ENCODE measurements at places on chromosomes 7 and 10.

DNA sequence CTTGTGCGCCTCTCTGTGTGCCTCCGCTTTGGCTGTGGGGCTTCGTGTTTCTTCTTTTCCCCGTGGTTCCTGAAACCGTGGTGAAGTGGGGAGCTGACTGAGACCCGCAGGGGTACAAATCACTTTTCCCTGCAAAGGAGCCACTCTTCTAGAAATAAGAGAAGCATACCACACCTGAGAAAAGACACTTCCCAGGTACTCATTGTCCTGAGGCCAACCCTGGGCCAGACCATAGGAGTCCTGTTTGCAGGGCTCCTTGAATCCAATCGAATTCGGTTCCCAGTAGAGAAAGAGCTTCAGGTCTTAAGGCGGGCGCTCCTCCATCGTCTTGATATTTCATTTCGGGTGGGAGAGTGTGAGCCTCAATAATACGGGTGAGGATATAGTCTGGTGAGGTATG lies 32.4 kb upstream of the ZNF273 start:
- DNase-seq = no peak

DNA sequence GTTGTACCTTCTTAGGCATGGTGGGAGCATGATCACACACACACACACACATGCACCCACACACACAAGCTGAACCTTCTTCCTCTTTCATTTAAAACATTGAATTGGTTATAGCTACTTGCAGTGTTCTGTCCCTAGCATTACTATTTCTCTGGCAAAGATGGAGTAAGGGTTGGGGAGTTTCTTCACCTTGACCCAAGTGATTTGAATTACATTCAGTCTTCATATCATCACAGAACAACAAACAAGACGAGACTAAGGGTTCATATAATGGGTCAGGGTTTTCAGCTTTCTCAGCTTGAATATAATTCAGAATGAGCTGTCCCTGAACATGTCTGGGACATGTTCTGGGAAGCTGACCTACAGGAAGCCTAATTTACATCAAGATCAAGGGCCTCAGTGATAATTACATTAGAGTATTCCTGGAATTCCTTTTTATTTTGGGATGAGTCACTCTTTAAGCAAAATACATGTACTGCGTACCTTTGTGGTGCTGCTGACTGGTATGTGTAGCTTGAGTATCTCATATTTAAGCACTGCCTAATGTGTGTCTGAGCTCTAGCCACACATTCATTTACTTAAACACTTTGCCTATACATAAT lies 213.5 kb upstream of the TMEM229A start:
- no peak for DNase-seq

GRCh38 chr10:76113952-76114351 lies 682.5 kb downstream of the LRMDA start:
- DNase-seq = no peak

- no peak for DNase-seq
Measured at GRCh38 chr10:129329385-129330055, 137.5 kb upstream of the MGMT start.

GRCh38 chr7:158072991-158073730 lies 514.5 kb downstream of the PTPRN2 start:
- DNase-seq = no peak

DNA sequence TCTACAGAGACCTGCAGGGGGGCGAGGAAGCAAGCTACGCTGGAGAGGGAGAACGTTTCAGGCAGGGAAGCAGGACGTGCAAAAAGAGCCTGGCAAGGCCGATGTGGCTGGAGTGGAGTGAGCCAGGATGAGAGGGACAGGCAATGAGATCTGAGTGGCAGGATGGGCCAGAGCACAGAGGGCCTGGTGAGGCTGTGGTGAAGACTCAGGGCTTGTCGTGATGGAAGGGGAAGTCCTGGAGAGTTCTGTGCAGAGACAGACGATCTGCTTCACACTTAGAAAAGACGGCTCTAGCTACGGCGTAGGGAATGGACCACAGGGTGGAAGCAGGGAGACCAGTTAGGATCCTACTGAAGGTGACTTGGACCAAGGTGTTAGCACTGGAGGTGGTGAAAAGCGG lies 87.0 kb downstream of the SH3PXD2A start:
- no peak for DNase-seq

- DNase-seq = no peak
Measured at GRCh38 chr7:92909686-92910475, 73.5 kb upstream of the CDK6 start.

DNA sequence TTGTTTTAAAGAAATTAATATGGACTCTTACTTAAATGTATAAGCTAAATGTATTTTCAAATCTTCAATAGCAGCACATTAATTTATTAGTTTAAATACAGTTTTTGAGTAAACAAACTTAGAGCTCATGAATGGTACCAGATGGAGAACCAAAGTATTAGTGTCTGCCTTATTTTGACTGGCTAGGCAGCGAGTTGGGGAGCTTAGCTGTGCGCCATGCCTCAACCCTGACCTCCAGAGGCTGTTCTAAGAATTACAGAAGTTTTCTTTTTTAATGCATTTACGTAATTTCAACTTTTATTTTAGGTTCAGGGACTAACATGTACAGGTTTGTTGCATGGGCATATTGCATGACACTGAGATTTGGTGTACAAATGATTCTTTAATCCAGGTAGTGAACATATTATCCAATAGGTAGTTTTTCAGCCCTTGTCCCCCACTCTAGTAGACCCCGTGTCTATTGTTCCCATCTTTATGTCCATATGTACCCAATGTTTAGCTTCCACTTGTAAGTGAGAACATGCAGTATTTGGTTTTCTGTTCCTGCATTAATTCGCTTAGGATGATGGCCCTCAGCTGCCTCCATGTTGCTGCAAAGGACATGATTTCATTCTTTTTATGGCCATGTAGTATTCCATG lies 166.8 kb downstream of the IQUB start:
- no peak for DNase-seq

DNA sequence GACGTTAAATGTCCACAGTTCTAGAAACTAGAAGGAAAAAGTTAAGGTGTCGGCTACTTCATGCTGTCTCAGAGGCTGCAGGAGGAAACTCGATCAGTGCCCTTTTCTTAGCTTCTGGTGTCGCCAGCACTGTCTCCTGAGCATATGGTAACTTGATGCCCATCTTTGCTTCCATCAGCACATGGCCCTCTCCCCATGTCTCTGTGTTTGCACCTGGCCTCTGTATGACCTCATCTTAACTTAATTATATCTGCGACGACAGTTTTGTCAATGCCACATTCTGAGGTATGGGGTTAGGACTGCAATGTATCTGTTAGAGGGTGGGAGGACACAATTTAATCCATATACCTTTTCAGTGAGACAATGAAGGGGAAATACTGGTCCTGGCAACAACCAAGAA lies 449.9 kb downstream of the POM121L12 start:
- DNase-seq = no peak

DNA sequence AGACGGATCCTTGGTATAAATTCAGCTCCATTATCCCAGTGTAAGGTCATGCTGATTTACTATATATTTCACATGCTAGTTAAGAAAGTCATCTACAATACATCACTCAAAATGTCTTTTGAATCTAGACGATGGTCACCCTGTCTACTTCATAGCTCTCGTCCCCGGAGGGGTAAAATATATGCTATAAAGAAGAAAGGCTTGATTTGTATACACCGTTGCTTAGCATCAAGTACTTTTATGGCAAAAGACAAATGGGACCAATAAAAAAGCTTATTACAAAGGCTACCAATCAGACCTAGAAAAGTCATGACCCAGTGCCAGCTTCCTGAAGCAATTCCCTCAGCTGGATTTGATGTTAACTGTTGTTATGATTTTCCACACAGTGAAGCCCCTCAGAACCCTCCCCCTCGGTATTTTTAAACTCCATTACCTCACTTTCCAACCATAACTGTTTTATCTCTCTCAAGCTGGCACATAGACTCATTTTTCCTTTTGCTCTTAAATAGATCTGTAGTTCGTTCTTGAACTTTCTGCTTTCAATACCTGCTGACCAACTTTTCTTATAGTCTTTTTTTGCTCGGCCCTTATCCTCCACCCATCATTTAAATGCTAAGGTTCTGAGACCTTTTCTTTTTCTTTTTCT lies 104.9 kb downstream of the DOCK4 start:
- DNase-seq = no peak

GRCh38 chr10:80699602-80700039 lies 161.9 kb downstream of the SH2D4B start:
- peak; percentile 55 for DNase-seq

- no peak for DNase-seq
Measured at GRCh38 chr7:120475994-120476393, 203.0 kb downstream of the KCND2 start.

GRCh38 chr10:97548828-97549455 lies 23.6 kb upstream of the ANKRD2 start:
- no peak for DNase-seq

GRCh38 chr10:24331457-24331856 lies 122.5 kb downstream of the KIAA1217 start:
- DNase-seq = no peak

DNA sequence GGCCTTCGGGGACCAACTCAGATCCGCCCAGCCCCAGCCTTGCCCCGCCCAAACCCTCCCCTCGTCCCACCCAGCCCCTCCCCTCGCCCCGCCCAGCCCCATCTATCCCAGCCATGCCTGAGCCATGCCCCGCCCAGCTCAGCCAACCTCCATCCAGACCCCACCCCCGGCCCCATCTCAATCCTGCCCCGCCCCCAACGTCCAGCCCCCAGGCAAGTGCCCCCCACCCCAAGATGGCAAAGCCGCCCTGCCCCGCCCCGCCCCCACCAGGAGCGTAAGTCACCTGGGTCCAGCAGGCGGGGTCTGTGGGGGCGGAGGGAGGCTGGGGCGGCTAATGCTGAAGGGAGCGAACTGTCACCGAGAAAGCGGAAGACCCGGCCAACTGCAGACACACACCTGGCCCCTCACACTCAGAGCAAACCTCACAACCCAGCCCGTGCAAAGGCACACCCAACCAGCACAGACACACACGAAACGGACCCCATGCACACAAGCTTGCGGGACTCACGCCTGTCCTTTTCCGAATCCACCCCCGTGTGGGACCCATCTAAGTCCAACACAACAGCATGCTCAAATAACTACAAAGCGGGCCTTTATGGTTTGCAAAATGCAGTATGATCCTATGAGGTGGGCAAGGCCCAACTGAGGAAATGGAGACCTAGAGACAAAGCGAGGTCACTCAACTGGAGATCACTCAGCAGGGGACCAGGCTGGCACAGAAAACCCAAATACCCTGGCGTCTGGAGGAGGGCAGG lies 11.5 kb upstream of the OGA start:
- peak; percentile 66 for DNase-seq

- DNase-seq = no peak
Measured at GRCh38 chr7:66207540-66207939, 2.4 kb downstream of the TPST1 start.

DNA sequence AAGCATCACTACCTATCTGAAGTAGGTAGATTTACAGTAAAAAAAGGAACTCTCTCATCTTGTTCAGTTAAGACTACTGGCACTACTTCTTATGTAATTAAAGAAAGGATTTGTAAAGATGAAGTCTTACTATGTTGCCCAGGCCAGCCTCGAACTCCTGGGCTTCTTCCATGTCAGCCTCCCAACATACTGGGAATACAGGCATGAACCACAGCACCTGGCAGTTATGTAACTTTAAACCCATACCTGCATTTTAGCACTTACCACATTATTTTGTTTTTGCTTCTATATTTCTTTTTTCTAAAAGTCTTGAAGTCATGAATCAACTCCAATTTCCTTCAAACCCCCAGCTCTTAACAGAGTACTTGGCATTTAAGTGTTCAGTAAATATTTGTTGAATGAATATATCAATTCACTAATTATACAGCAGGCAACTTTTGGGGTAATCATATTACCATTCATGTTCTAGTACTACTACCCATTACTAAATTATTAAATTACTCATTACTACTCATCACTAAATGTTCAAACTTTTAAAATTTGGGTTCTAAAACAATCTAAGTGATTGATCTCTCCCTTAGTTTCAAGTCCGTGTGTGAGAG lies 31.6 kb upstream of the CCDC71L start:
- DNase-seq = no peak

GRCh38 chr7:21690705-21691104 lies 147.9 kb downstream of the DNAH11 start:
- DNase-seq = no peak

GRCh38 chr7:55723621-55723941 lies 139.0 kb downstream of the SEPTIN14 start:
- no peak for DNase-seq

- DNase-seq = no peak
Measured at GRCh38 chr7:91582799-91583477, 297.6 kb downstream of the MTERF1 start.

- DNase-seq = peak; percentile 5
Measured at GRCh38 chr10:99431190-99431760, 851 bp upstream of the GOT1 start.

GRCh38 chr7:117219485-117219884 lies 103.4 kb downstream of the WNT2 start:
- DNase-seq = no peak

DNA sequence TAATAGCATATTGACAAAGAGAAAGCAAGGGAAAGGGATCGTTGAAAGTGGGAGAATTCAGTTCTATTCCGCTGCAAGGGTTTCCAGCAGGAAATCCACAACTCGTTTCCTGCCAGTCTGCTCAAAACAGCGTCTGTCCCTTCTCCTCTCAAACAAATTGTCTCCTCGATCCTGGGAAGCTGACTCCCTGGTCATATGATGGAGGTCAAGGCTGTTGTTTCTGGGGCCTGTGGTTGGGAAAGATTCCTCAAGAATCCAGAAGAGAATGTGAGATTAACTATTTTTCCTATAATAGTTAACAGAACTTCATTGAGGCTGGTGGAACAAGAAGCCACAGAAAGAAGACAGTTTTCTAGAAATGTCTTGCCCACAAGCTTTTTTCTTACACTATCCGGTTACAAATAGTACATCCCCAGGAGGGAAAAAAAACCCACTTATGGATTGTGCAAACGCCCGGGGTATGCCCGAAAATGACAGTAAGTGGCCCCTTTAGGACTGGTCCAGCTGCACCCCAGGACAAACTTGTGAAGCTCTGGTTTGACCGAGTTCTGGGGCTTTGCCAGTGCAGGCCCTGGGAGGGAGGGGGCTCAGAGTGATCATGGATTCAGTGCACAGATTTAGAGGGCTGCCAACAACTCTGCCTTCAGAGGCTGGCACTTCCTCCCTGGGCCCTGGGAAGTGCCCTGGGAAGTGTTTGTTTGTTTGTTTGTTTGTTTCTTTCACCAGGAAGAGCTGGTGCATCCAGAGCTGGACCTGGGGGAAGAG lies 49.4 kb upstream of the CTBP2 start:
- no peak for DNase-seq

- no peak for DNase-seq
Measured at GRCh38 chr10:106938513-106938912, 226.0 kb downstream of the SORCS1 start.

GRCh38 chr7:35035511-35035961 lies 1.7 kb downstream of the DPY19L1 start:
- peak; percentile 51 for DNase-seq

- no peak for DNase-seq
Measured at GRCh38 chr7:120207037-120207436, 65.9 kb upstream of the KCND2 start.

All from CD4-positive, alpha-beta T cell treated with Interleukin-2 at 100 ng/mL for 4 hours (primary cell).